Muscle of arm (tissue), 14 donors: ENCODE measurements at places on chromosomes 12 and 14.

DNA sequence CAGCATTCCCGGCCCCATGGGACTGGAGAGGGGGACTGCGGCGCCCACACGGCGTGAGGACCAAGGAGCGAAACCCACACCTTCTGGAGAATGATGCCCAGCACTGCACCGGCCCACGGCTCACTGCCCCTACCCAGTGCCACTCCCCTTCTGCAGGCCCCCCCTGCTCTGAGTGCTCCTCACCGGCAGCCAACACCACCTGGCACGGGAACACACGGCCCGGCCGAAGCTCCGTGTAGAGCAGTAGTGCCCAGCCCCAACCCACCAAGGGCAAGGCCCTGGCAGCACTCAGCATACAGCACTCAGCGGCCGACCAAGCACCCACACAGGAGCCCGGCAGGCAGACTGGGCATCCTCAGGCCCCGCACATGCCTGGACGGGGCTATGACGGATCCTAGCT lies 13.4 kb downstream of the BTBD6 start:
- no peak for DNase-seq

DNA sequence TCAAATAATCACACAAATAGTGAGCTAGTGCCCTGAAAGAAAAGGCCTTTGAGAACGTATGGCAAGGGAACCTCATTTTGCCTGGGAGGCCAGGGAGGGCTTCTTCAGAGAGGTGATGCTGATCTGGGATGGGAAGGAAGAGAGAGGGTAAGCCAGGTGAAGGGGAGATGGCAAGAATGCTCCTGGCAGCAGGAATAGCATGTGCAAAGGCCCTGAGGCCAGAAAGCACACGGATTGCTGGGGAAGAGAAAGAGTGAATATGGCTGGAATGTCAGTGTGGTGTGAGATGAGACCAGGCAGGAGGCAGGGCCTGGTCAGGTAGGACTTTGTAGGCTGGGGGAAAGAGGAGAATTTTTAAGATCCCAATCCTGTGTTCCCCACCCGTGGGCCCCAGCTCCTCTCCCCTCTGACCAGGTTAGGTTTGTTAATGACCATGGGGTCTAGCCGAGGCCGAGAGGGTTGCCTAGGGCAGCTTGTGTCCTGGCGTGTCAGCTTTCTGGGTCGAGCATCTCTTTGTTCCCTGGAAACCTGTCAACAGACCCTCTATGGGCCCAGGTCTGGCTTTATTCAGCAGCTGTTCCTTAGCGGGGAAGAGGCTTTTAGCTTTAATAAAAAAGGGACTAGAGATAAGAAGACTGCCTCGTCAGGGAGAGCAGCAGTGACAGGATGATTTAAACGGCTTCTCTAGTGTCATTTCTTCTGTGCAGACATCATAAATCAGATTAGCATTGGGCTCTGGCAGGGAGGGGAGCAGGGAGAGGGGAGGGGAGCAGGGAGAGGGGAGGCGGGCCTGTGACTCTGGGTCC lies 123.4 kb downstream of the ADCK1 start:
- DNase-seq, result no peak

GRCh38 chr12:2732290-2732689 lies 62.5 kb upstream of the FKBP4 start:
- DNase-seq, result no peak

DNA sequence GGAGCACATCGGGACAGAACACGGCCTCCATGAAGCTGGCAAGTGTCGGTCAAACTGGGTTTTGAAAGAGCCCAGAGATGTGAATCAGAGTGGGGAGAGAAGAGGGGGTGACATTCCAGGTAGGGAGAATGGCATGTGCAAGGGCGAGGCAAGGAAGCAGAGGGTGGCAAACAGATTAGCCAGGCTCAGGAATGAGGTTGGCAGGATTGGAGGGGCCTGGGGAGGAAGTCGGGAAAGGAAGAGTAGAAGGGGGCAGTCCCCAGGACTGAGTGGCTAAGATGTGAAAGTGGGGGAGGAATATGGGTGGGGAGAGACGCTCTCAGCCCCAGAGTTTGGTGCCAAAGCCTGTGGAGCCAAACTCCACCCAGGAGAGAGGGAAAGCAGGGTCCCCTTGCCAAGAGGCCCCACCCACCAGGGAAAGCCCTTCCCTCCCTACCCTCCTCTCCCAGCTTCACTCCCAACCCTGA lies 5.5 kb upstream of the HDAC7 start:
- DNase-seq, result no peak

DNA sequence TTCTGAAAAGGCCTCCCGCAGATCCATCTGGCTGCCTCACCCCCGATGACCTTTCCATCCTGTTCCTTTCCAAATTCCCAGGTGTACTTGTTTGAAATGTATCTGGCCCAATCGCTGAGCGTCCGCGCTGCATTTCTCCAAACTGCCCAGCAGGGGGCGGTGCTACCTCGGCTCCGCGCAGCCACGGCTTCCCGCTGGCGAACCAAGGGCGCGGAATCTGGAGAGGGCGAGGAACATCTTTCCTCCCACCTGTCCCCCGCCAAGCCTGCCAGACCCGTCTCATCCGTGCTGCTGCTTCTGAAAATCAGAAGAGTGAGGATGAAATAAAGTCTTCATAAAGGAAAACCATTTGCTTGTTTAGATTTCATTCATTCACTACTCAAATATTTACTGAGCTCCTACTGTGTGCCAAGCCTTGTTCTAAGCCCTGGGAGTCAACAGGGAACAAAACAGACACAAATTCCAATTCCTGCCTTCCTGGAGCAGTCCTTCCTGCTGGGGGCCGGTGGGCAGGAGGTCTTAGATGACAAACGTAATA lies 16.8 kb upstream of the MYL2 start:
- peak; percentile 57 for DNase-seq
